ENCODE measurements at places on chromosomes 1 and 21.
A peak's percentile ranks its signal among the peaks of the same experiment; 100 is the strongest.

DNA sequence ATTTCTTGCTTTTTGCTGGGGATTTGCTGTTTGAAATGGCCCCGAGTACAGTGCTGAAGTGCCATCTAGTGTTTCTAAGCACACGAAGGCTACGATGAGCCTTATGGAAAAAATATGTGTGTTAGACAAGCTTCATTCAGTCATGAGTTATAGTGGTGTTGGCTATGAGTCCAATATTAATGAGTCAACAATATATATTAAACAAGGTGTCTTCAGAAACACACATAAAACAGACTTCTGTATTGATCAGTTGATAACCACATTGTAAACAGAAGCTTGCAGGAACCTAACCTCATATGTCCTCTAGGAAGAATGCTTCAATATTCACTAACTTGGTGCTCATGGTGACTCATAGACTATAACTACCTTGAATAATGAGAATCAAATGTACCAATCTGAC lies 1.7 kb upstream of the GJB5 start:
- no peak for DNase-seq
- no peak overlapping the region for H3K4me3 ChIP-seq
- H3K36me3 ChIP-seq, result no peaks in the 10 kb centered on the region

- H3K27ac ChIP-seq, result no peak overlapping the region
- no peaks in the 10 kb centered on the region for H3K27me3 ChIP-seq
- H3K4me1 ChIP-seq, result peaks cover 4% of the 10 kb centered on the region
- H3K36me3 ChIP-seq, result no peaks in the 10 kb centered on the region
- DNase-seq, result no peak
Measured at GRCh38 chr1:109636201-109636952, 16.7 kb downstream of the AMPD2 start.

DNA sequence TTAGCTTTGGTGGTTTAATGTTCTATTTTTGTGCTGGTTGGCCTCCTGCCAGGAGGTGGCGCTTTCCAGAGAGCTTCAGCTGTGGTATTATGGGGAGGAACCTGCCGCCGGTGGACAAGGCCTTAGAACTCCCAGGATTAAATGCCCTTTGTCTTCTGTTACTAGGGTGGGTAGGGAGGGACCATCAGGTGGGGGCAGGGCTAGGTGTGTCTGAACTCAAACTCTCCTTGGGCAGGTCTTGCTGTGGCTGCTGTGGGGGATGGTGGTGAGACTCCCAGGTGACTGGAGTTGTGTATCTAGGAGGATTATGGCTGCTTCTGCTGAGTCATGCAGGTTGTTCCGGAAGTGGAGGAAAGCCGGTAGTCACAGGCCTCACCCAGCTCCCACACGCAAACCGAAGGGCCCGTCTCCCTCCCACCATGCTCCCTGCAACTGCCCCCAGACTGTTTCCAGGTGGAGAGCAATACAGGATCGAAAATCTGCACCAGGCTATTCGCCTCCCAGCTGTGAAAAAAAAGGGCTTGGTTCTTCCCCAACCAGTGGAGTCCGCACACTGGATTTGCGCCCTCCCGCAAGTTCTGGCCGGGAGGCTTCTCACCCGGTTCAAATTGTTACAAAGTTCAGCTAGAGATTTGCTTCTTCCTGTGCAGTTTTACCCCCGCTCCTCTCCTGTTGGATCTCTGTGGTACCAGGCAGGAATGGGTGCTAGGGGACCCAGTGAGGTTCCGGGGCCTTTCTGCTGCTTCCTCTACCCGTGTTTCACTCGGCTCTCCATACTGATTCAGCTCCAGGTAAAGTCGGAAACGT lies 220.5 kb downstream of the CENPF start:
- H3K36me3 ChIP-seq, result no peaks in the 10 kb centered on the region
- no peaks in the 10 kb centered on the region for H3K27me3 ChIP-seq

- no peak overlapping the region for H3K4me3 ChIP-seq
- DNase-seq, result no peak
- H3K27me3 ChIP-seq, result no peaks in the 10 kb centered on the region
- peaks cover 49% of the 10 kb centered on the region for H3K4me1 ChIP-seq
Measured at GRCh38 chr1:64043288-64043687, 160.1 kb upstream of the UBE2U start.

GRCh38 chr1:212284332-212284743 lies 872 bp upstream of the PPP2R5A start:
- H3K27ac ChIP-seq, result peak overlapping the region; percentile 91
- H3K36me3 ChIP-seq, result no peaks in the 10 kb centered on the region
- peak overlapping the region; percentile 81 for H3K4me3 ChIP-seq
- H3K27me3 ChIP-seq, result no peaks in the 10 kb centered on the region
- no peak for DNase-seq
- peaks cover 24% of the 10 kb centered on the region for H3K4me1 ChIP-seq

GRCh38 chr21:14092834-14093560 lies 117.8 kb downstream of the LIPI start:
- no peaks in the 10 kb centered on the region for H3K27me3 ChIP-seq
- DNase-seq, result no peak
- H3K4me1 ChIP-seq, result no peaks in the 10 kb centered on the region
- H3K36me3 ChIP-seq, result no peaks in the 10 kb centered on the region
- no peak overlapping the region for H3K4me3 ChIP-seq

GRCh38 chr1:234398849-234399381 lies 25.7 kb downstream of the COA6 start:
- peak overlapping the region; percentile 79 for H3K27ac ChIP-seq
- H3K4me3 ChIP-seq, result peak overlapping the region; percentile 17
- H3K27me3 ChIP-seq, result no peaks in the 10 kb centered on the region
- H3K4me1 ChIP-seq, result peaks cover 25% of the 10 kb centered on the region
- no peaks in the 10 kb centered on the region for H3K36me3 ChIP-seq
- peak; percentile 10 for DNase-seq

DNA sequence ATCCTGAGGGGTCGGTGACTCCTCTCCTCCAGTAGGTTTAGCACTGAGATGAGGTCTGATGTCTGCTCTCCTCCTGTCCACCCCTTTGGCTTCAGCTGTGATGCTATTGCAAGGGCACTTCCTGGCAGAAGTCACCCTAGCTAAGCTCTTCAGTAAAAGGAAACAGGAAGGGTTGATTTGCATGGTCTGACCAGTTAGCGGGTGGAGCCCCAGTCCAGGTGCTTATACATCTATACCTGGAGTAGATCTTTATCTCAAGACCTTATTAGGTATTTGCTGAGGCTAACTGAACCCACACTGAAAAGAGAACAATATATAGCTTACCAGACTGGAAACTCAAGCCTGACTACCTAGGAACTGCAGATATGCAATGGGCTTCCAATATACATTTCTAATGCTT lies 28.9 kb upstream of the NFASC start:
- H3K4me3 ChIP-seq, result no peak overlapping the region
- DNase-seq, result no peak
- H3K27ac ChIP-seq, result no peak overlapping the region
- no peaks in the 10 kb centered on the region for H3K36me3 ChIP-seq

- DNase-seq, result no peak
- H3K27me3 ChIP-seq, result no peaks in the 10 kb centered on the region
- H3K36me3 ChIP-seq, result no peaks in the 10 kb centered on the region
- H3K4me3 ChIP-seq, result no peak overlapping the region
- no peak overlapping the region for H3K27ac ChIP-seq
Measured at GRCh38 chr1:228875741-228876140, 140.5 kb downstream of the RHOU start.

DNA sequence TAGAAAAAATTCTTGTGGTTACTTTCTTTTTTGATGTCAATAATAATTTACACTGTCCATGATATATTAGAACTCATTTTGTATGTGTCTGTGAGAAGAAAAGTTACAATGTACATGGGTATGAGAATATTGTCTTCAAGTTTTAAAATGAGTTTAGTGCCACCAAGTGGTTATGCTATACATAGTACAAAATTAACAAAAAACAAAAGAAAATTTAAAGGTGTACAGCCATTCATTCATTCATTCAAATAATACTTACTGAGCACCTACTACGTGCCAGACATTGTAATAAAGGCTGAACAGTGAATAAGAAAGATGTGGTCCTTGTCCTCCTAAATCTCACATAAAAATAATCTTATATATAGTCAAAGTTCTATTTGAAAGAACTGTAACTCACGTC lies 27.7 kb downstream of the UCHL5 start:
- H3K4me1 ChIP-seq, result no peaks in the 10 kb centered on the region
- H3K4me3 ChIP-seq, result no peak overlapping the region
- peaks cover 14% of the 10 kb centered on the region for H3K36me3 ChIP-seq
- no peaks in the 10 kb centered on the region for H3K27me3 ChIP-seq
- no peak overlapping the region for H3K27ac ChIP-seq

Measured in gastrocnemius medialis (tissue), 4 donors.